ENCODE measurements at places on chromosomes 5 and 9.

DNA sequence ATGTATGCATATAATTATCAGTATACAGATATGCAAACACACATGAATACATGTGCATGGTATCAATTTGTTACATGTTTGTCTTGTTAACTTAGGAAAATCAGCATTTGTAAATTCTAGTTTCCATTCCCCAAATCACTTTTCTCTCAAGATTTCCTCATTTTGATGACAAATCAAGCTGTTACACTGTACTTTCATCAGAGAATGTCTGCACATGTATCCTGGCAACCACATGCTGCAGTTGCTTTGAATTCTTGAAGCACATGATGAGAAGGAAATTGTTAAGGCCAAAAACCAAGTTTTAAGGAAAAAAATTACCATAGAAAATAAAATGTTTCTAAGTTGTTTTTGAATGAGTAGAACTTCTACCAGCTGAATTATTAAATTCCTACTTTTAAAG, 1834.5 kb downstream of the EFNA5 start:
- DNase-seq = no peak

- no peak for DNase-seq
Measured at GRCh38 chr5:146395193-146395592, 51.9 kb upstream of the TCERG1 start.

DNA sequence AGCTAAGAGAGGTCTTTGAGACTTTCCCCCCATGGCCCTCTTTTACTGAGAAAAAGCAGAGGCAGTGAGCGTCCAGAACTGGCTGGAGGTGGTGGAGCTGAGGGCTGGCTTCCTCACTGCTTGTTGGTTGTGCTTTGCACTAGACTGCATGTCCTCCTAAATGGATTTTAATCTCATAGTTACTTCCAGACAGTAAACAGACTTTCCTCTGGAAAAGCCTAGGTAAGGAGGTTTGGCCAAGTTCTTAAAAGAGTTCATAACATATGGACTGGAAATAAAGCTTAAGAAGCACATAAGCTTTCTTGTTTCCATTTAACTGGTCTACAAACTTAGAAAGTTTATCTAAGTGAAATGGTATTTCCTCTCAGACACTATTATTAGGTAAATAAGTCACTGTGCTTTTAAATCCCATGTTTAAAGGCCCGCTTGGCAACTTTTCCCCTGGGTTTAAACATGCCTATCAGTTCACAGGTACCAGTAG, 2.0 kb downstream of the ASPN start:
- DNase-seq = no peak

- DNase-seq = no peak
Measured at GRCh38 chr5:132110930-132111329, 37.3 kb downstream of the CSF2 start.

DNA sequence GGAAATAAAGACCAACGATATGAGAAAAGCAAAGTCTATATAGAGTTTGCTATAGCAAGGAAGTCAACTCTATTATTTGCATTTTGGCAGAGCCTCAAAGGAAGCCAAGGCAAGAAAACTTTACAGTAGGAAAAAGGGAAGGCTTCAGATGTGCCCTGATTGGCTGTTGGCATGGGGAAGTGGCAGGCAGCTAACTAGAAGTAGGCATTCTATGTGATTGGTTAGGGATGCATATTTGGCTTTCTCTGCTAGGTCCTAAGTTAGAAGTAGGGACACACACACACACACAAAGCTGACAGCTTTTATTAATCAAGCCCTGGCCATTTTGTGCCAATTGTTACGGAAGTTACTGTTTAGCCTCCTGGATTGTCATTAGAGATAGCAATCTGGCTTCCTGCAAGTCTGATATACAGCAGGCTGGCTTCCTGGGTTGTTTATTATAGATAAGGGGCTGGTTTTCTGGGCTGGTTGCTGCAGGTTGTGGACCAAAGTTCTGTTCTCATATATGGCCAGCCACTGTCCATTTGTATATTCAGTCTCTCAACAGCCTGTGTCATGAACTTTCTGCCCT, 308.1 kb upstream of the GRAMD2B start:
- DNase-seq = no peak

- DNase-seq = no peak
Measured at GRCh38 chr9:129888293-129889121, 53.2 kb downstream of the USP20 start.

DNA sequence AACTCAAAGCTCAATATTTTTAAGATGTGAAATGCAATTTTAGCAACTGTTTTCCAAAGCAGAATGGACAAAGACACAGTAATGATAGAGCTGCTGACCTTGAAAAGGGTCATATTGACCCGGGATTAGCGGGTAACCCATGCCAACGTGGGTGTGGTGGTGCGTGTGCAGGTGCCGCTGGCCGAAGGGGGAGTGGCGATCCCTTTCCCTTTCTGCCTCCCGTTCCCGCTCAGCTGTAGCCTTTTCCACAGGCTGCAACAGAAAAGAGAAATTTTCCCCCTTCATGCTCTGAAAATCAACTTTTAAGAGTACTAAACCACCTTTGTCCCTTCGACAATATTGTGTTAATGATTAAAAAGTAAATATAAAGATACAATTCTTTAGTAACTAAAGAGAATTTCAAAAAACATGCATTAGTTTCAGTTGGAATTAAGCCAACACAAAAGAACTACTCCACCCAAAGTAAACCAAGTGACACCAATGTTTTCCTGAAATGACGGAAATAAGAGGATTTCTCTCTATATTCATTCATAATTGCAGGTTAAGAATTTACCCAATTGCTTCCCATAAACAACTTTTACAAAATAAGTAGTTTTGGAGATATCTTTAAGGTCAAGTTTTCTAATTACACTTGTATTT, 105.2 kb downstream of the ZNF608 start:
- DNase-seq = no peak

DNA sequence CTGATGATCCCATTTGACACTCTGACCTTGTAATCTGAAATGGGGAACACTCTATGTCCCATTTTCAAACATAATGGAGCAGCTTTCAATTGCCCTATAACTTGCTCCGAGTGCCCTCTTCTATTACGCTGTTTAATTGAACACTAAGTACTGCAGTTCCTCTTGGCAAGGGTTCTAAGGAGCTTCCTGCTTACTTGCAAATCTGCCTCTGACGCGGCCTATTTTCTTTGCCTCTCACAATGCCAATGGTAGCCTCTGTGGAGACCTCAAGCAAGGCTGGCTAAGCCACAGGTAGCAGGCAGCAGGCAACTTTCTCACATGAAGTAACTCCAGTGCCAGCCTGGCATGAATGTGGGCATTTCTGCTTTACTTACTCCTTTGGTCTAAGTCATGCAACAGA, 443.4 kb upstream of the TRPC7 start:
- peak; percentile 59 for DNase-seq

DNA sequence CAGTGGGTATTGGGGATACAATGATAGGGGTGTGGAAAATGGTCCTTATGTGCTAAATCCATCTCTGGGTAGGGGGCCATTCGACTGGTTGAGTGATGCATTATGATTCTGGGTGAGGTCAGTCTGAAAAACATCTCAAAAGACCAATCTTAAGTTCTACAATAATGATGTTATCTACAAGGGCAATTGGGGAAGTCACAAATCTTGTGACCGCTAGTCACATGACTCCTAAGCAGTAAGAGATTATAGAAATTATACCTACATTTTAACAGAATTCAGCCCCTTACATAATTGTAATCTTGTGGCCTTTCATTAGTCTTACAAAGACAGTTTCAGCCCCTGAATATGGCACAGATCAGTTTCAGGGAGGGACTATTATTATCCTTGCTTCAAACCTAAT, 224.7 kb downstream of the PIK3R1 start:
- DNase-seq = no peak

DNA sequence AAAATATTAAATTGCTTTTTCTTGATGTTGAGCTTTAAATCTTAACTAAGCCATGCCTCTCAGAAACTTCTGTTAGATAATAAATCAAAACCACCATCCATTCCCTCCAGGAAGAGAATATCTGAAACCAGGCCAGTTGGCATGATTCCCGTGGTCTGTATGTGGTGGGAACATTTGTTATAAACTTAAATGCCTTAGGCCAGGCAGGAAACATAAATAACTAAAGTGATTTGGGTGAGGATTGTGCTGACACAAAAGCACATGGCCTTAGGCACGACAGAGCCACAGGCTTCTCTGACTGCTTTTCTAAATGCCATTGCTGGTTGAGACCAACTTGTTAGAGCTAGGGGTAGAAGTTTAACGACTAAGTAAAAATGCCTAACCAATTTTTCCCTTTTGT, 255.9 kb downstream of the GABRG2 start:
- peak; percentile 88 for DNase-seq

DNA sequence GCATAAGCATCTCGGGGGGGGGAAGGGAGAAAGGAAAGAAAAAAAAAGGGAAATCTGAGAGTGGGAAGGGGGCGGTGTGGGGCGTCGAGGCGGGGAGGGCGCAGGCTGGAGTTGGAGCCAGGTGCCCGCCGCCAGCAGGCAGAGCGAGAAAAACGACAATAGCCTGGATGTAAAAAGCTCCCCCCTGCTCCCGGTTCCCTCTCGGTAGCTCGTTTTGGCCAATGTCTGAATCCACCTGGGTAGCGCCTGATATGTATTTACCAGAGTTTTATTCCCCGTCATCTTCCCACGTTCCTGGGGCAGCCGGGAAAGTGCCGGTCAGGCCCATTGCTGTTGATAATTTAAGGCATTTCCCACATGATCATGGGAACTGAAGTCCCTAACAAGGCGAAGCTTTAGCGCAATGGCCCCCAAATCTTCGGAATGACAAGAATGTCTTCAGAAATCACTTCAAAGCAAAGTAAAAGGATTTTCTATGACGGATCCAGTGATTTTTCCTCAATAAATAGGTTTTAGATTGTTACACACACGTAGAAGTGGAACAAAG, 3.0 kb upstream of the OTP start:
- no peak for DNase-seq

DNA sequence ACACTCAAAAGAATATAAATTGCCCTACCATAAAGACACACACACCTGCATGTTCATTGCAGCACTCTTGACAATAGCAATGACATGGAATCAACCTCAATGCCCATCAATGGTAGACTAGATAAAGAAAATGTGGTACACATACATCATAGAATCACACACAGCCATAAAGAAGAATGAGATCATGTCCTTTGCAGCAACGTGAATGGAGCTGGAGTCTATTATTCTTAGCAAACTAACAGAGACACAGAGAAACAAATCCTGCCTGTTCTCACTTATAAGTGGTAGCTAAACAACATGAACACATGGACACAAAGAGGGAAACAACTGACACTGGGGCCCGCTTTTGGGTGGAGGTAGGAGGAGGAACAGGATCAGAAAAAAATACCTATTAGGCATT, 2062.2 kb upstream of the CDH6 start:
- DNase-seq = no peak
